Activated CD4-positive, alpha-beta T cell treated with anti-CD3 and anti-CD28 coated beads for 1 hour (primary cell): ENCODE measurements at places on chromosomes 2 and 18.

DNA sequence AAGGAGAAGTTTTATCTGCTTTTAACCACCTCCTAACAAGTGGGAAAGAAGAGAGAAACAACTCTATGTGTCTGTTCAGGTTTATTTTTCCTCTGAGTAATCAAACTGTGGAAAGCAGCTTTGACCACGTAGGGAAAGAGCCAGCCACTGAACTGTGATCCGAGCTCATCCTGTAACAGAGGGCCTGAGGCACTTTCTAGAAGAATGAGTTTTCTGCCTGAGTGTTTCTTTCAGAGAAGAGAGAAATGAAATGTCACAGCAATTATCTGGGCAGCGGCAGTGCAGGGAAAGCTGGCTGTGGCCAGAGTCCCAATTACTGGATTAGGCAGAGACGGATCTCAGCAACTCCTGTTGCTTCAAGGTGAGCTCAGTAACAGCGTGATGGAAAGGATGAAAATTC lies 151.9 kb downstream of the CD226 start:
- no peak for DNase-seq

DNA sequence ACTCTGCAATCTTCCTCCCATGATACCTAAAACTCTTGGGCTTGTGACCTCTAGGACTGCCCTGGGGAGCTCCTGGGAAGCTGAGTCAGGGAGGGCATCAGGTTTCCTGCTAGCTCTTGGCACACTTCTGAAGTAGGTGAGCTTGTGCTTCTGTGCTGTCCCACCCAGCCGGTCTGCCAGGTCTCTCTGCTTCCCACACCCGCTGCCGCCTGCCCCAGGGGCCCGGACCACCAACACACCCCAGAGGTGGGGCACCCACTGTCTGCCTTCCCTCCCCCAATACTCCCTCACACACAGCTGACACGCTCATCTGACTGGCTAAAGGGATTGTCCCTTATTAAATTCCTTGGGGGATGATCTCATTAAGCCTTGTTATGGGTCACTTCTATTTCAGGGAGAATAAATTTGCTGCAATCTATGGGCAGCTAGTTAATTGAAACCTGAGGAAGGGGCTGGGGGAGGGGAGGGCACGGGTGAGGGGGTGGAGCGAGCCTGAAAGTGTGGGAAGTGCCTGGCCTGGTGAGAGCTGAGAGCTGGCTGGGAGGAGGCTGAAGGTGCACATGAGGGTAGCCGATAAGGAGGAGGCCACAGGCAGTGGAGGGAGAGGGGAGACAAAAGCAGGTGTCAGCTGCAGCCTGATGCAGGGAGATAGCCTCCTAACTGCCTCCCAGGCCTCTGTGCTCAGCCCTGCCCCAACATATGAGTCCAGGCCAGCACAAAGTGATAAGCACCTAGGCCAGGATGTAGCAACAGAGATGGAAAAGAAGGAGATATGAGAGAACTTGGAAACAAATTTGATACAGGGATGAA lies 48.8 kb downstream of the HAUS1 start:
- no peak for DNase-seq

GRCh38 chr18:60100778-60101177 lies 201.0 kb downstream of the PMAIP1 start:
- no peak for DNase-seq

DNA sequence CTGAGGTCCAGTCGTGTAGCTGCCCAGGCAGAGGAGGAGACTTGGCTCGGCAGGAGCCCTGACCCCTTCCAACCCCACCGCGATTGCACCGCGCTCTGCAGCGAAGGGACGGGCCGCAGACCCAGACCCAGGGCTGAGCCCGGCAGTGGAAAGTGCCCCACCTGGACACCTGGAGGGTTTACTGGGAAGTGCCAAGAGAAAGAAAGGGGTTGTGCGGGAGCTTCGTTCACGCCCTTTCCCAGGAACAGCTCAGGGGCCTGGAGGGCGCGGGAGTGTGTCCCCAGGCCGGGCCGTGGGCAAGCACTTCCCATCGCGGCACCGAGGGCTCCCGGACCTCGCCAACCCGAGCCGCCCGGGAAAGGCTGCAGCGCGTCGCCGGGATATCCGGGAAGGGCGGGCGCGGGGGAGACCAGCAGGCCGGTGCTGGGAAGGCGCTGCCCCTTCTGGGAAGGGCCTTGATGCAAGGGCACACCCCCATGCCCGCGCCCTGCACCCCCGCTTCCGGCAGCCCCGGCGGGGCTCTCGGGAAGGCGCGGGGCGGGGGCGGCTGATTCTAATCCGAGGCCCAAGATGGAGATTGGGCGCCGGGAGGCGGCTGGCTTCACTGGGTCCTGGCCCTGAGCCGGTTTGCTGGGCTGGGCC lies 36.1 kb upstream of the MRPL33 start:
- DNase-seq: peak; percentile 32

GRCh38 chr2:146572598-146572997 lies 1272.2 kb upstream of the ACVR2A start:
- DNase-seq: no peak

- DNase-seq: no peak
Observed at GRCh38 chr2:17573085-17573803, 32.7 kb downstream of the VSNL1 start.

GRCh38 chr2:200188876-200189275 lies 117.6 kb upstream of the SPATS2L start:
- no peak for DNase-seq

GRCh38 chr2:36468463-36469105 lies 113.0 kb downstream of the CRIM1 start:
- no peak for DNase-seq

- DNase-seq: no peak
Observed at GRCh38 chr2:219309278-219309677, at the start of gene PTPRN. Gene PTPRN, minus strand, starts transcription at chr2:219309401. Its CDS starts 69 bp downstream, at chr2:219309332.
